ENCODE measurements at places on chromosomes 5 and 9.

- no peak for DNase-seq
Observed at GRCh38 chr5:51495672-51496071, 112.4 kb downstream of the ISL1 start.

DNA sequence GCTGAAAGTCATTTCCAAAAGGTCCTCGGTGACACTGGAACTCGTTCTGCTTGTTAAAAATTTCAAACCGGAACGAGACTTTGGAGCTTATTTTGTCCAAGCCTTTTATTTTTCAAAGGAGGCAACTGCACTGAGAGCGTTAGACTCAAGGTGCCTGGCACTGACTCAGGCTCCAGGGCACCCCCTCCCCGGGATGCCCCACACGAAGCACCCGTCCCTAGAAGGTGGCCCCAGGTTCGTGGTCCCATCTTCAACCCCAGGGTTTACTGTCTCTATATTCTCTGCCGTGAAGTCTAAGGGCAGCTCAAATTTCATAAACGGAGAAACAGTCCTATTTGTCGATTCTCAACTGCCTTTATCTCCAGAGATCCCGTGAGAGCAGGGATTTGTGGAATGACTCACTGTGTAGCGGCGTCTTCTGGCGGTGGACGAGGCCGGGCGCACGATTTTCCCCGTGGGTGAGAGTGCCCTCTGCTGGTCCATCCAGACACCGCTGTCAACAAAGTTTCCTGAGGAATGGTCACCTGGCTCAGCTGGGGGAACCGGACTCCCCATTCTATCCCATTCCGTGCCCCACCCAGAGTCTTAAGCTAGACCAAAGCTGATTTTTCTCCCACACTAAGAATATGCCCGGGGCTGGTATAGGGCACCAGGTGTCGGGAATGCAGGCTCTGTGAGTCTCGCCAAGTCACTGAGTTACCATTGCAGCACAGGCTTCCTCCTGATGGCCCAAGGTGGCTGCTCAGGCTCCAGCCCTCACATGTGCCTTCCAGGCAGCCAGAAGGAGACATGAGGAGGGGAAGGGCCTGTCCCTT, 27.1 kb upstream of the SLC6A19 start:
- DNase-seq = peak; percentile 72

GRCh38 chr5:6183391-6184390, 194.7 kb downstream of the MED10 start:
- no peak for DNase-seq

DNA sequence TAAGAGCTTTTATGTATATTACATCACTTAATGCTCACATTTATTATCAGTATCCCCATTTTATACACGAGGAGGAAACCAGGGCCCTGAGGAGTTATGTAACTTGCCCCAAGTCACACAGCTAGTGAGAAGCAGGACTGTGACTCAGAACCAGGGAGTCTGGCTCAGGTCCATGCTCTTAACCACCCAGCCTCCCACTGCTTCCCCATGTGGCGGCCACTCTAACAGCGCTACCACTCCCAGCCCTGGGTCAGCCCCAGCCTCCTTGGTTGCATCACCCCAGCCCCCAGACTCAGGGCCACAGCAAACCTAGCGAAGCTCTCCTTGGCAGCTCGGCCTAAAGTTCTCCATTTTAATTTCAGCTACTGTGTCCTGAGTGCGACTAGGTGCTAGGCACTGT, 159.1 kb downstream of the PAX5 start:
- no peak for DNase-seq

DNA sequence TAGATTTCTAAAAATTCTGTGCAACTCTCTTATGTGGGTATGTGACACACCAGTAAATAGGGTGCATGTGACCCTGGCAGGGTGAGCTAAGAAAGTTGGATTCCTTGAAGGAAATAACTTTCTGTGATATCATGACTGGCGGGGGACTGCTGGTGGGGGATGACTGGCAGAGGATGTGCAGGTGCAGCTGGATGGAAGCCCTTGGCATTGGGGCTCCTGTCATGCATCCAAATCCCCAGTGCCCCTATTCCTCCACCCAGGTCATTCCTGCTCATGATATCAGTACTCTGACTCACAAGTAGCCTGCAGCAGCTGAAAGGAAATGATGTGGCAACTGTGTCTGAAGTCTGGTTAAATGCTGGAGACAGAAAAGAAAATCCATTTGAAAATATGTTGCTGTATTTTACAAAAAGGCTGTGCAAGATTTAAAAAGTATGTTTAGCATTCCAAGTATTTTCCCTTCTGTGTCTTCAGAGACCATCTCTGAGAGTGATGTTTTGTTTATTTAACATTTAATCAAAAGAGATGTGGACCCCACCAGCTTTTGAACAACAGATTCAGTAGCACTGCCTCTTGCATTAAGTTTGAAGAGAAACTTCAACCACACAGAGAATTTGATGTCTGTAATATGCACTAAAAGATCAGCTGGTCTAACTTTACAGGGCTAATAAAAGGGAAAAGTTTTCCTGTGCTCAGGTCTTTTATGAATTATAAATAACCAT, 17.9 kb upstream of the ZSWIM6 start:
- DNase-seq = no peak

DNA sequence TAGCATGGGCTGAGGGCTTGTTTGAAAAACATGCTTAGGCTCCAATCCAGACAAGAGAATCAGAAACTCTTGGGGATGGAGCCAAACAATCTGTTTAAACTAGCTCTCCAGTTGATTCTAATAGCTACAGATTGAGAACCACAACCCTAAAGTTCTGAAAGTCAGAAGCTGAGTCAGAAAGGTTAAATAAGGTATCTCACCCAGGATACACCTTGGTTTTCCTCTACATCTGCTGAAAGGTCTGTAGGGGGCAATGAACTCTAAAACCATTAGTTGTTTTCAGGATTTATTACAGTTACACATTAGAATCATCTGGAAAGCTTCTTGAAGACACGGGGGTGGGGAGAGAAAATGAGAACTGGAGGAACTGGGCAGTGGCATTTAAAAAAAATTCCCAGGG, 5.7 kb downstream of the GFM2 start:
- no peak for DNase-seq

DNA sequence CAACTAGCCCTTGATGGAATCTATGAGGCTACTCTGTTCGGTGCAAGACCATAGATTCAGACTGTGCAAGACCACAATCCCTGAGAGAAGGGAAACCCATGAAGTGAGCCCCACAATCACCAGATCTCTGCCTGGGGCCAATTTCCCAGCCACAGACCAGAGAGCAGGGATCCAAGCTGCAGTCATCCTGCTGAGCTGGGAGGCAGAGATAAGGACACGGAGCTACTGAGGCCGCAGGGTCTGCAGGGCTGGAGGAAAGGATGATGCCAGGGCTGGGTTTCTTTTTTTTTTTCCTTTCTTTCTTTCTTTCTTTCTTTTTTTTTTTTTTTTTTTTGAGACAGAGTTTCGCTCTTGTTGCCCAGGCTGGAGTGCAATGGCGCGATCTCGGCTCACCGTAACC, 47.7 kb upstream of the FUBP3 start:
- DNase-seq = no peak

DNA sequence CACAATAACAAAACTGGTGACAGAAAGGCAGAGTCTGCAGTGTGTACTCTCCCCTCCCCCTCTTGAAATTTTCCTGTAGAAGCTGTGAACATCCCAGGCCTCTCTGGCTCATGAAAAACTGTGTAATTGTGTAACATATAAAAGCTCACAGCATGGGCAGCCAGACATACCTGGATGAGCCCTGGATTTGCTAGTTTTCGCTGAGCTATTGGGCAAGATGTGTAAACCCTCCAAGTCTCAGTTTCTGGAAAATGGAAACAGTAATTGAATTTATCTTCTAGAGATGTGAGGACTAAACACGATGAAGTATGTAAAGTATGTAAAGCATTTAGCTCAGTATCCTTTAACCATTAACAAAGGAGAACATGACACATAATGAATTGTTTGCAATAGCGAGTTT, 143.2 kb upstream of the ANKH start:
- no peak for DNase-seq

- no peak for DNase-seq
Observed at GRCh38 chr9:92970467-92970923, 23.2 kb downstream of the FGD3 start.

DNA sequence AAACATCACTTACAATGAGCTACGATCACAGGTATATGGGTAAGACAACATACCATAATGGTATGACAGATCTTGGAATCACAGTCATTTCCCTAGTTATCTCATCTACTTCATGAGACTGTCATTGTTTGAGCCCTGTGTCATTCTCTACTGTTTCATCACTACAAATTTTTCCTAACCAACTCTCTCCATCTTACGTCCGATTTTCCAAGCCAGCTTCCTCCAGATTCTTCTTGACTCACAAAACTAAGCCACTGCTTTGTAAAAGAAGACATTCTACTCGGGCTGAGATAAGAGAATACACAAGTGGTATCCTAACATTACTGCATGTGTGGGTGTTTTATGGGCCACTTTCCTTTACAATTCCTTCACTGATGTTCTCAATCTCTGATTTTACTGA, 49.6 kb downstream of the SERINC5 start:
- DNase-seq = no peak

DNA sequence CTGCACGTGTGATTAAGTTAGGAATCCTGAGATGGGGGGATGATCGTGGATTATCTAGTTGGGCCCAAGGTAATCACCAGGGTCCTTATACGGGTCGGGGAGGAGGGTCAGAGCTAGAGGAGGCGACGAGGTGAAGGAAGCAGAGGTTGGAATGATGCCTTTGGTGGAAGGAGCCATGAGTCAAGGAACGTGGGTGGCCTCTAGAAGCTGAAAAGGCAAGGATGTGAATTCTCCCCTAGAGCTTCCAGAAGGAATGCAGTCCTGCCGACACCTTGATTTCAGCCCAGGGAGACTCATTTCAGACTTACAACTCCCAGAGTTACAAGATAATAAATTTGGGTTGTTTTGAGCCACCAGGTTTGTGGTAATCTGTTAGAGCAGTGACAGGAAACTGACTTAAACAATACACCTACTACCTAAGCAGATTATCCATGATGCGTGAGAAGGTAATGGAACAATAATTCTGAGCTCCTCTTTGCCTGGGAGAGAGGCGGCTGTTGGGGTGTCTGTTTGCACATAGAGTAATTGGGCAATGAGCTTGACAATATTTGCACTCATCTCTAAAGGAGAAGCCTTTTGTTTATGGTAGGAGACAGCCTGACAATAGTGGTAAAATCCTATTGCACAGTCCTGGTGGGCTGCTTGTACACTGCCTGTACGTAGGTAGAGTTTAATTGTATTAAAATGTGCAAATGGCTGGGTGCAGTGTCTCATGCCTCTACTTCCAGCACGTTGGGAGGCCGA, 129.3 kb upstream of the IER5L start:
- DNase-seq = no peak

DNA sequence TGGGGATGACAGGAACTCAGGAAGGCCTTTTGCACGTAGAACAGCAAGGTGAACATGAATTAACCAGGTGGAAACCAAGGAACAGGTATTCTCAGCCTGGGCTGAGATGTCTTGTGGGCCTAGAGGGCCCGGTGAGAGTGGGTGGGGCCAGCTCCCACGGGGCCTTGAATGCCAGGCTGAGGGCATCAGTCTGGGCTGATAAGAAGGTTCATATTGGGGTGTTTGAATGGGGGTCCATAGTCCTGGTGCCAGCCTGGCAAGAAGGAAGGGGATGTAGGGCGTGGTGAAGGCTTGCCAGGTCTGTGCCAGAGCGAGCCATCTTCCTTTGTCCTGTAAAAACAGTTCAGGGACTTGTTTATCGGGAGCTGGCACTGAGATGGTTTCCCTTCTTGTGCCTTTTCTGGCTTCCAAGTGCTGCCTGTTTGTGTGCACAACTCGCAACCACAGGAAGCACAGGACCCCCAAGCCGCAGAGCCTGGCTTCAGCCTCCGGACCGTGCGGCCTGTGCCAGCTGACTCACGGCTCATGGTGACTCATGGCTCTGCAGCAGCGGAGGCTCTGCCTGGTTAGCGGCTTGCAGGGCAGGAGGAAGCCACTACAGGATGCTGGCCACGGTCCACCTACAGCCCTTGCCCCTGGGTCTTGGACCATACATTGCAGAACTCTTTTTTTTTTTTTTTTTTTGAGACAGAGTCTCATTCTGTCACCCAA, 2.4 kb downstream of the CARD19 start:
- no peak for DNase-seq

DNA sequence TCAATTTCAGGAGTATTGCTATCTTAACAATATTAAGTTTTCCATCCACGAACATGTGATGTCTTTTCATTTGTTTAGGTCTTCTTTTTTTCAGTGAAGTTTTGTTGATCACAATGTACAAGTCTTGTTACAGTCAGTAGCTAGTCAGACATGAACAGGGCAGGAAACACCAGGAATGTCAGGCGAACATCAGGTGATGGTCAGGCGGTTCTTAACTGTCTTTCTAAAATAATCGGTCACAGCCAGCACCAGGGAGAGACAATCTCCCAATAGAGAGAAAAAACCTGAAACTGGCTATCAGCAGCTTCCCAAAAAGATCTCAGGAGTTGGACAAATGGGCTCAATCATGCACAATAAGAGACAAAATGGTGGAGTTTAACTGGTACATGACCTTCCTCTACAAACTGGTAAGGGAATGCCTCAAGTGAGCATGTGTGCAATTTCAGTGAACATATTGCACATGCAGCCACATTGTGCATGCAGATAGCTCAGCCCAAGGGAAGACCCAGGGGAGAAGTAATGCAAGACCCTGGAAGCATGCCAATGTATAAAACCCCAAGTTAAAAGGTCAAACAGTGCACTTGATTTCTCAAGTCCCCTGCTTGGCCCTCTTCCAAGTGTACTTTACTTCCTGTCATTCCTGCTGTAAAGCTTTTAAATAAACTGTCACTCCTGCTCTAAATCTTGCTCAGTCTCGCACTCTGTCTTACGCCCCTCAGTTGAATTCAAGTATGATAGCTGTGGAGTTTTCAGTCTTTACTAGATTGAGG, 176.1 kb upstream of the RASEF start:
- DNase-seq = no peak

DNA sequence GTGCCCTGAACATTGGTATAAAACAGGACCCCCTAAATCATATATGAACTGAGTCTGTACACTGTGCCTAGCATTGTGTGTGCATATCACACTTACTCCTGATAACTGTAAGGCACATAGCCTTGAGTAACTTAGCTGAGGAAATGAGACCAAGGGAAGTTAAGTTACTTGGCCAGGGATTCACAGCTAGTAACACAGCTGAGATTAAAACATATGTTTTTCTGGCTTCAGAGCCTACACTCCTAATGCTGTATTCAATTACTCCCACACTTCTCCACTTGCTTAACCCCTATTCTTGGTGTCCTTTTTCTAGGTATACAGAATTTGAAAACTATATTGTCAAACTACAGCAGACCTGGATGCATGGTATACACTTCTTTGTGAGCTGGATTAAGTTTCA, 12.8 kb downstream of the GHR start:
- no peak for DNase-seq

DNA sequence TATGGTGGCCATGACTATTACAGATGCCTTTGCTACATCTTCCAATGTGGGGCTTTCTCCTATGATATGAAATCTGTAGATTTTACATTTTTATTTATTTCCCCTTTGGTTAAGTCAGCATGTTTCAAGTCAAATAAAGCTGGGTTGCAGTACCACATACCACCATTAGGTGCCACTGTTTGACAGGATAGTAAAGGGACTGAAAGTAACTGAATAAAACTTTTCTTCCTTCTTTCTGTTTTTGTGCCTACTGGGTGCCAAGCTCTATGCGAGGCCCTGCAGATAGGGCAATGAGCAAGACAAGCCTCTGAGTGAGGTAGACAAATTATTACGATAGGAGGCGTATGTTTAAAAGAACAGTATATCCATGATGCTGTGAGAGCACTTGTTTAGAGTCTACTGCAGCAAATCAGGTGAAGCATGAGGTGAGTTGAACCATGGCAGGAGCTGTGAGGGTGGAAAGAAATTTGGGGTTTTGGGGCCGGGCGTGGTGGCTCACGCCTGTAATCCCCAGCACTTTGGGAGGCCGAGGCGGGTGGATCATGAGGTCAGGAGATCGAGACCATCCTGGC, 64.8 kb downstream of the GDNF start:
- no peak for DNase-seq

GRCh38 chr9:128254362-128254761, 21.4 kb downstream of the GOLGA2 start:
- DNase-seq = no peak

Measured in HuH-7 (cell line).